Fibroblast of skin of right biceps (primary cell): ENCODE measurements at places on chromosomes 13 and 19.

DNA sequence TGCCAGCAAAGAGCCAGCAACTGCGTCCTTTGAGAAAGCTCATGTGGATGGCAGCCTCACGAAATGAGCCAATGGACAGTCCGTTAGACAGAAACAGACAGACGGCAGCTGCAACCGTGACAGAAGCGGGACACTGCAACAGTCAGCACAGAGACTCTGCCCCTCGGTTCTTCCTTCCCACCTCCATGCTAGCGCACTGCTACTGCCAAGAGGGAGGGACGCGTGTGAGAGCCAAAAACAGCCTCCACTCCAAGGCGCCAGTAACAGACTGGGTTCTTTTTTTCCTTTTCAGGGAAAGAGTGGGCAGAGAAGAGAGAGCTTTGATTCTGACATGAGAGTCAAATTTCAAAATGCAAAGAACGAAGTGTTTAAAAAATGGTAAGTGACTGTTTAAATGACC is 77.5 kb downstream of the SERP2 start:
- DNase-seq: no peak

- DNase-seq: no peak
Observed at GRCh38 chr13:28470296-28470695, 24.6 kb downstream of the FLT1 start.

DNA sequence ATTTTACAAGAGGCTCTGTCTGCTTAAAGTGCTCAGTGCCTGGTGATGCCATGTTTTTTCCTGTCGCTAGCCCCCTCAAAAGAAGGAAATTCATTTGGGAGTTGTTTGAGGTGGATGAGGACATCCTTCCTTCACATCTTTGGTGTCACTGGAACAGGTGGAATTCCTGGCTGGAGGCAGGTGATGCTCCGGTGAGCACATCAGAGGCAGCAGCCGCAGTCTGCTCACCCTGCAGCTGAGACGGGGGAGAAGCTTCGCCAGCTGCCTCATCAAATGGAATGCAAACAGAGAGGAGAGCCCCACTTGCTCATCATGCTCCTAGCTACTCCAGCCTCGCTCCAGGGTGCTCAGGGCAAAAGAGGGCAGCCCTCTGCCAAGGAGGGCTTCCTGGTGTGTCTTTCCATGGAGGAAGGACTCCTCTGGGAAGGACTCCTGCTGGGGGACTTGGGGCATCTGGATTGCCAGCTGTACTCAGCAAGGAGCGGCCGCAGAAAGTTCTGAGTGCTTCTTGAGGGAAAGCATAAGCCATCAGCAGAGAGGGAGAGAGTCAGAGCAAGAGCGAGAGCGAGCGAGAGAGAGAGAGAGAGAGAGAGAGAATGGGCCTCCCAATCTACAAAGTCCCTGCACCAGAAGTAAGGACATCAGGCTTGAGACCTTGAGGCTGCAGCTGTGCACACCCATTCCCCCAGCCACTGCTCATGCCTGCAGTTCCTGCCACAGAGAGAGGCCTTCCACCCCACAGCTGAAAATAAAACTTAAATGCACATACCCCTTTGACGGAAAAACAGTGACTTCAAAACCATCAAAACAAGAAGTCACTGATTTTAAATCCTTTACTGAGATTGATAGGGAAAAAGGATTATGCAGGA is 74.3 kb upstream of the UBL3 start:
- DNase-seq: peak; percentile 83

DNA sequence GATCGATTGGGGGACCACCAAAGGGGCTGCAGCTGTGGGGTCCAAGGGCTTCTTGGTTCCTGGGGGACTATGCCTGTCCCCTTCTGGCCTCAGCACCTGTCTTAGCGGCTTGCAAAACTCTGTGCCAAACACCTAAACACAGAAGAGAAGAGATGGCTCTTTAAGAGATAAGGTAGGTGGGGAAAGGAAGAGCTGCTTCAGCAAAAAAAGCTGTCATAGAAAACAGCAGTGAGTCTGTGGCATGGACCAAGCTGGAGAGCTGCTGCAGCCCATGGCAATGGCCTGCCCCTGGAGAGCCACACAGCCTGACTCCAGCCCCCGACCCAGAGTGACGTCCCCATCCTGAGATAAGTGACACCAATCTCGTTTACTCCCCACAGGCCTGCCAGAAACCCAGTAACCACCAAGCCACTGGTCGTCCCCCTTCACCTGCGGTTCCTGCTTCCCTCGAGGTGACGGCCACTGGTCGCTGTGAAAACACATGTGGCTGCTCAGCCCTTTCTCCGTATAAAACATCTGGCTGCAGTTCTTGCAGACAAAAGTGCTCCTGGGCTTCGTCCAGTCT is 25.0 kb upstream of the NAPA start:
- no peak for DNase-seq

DNA sequence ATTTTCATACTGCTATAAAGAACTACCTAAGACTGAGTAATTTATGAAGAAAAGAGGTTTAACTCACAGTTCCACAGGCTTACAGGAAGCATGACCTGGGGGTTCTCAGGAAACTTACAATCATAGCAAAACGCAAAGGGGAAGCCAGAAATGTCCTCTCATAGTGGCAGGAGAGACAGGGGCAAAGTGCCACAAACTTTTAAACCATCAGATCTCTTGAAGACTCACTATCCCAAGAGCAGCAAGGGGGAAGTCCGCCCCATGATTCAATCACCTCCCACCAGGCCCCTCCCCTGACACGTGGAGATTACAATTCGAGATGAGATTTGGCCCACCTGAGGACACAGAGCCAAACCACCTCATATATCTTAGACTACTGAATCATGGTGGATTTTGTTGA is 198.7 kb downstream of the KCTD12 start:
- no peak for DNase-seq

DNA sequence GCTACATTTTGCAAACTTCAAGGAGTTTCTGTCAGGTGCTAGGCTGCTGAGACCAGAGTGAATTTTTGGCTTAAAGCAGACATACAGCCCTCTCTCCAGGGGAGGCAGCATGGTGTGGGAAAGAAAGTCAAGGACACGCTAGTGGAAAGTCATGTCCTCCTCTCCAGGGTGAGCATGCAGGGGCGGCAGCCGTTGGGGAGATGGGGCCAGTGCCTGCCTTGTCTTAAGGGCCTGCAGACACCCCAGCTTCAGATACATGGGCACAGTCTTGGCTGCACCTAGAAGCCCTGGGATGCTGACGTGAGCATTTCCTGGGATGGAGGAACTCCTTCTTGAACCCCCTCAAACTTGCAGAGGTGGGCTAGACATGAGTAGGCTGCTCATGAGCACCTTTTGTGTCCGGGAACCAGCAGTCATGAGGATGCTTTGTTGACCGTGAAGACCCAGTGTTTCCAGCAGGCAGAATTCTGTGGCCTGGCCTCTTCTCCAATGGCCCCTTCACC is 43.3 kb upstream of the PEPD start:
- no peak for DNase-seq

- DNase-seq: no peak
Observed at GRCh38 chr13:83819611-83820010, 62.7 kb downstream of the SLITRK1 start.

DNA sequence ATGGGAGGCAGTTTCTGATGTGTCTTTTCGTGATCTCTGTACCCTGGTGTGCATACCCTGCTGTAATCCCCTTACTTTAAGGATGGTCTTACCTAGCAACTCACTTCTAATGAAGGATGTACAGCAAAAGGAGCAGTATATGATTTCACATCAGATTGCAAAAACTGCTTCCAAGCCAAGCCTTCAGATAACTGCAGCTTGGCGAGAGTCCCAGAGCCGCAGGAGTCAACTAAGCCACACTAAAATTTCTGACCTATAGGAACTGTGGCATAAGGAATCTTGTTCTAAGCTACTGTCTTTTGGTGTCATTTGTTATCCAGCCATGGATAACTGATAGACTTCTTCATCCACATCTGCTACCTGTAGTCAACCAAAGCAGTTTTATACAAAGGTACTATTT is 496.7 kb downstream of the GPC6 start:
- peak; percentile 43 for DNase-seq

DNA sequence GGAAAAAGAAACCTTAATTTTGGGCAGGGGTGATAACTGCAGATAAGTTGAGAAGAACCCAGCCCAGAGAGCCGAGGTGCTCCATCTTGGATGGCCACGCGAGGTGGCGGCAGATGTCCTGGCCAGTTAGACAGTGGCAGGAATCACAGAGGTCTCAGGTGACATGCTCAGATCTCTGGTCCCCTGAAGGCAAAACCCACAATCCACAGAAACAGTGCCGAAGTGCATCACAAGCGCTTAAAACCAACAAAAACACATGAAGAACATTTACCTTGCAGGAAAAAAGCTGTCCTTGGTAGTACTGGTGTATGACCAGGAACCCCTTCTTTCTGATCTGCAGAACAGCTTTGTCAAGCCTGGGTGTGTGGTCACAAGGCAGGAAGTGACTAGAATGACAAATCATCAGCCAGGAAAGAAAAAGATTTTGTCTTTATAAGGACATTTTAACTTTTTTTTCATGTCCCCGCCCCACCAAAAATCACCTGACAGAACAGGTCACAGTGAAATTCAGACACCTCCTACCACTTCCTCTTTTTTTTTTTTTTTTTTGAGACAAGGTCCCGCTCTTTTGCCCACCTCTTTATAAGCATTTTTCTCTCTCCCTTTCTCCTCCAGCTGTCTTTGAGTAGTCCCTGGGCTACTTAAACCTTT is at the start of gene LCP1:
TSS of gene LCP1 (minus strand) at position 338 of the 651 bp plus-strand sequence. CDS start 22,515 bp downstream, outside the sequence.
- DNase-seq: no peak

DNA sequence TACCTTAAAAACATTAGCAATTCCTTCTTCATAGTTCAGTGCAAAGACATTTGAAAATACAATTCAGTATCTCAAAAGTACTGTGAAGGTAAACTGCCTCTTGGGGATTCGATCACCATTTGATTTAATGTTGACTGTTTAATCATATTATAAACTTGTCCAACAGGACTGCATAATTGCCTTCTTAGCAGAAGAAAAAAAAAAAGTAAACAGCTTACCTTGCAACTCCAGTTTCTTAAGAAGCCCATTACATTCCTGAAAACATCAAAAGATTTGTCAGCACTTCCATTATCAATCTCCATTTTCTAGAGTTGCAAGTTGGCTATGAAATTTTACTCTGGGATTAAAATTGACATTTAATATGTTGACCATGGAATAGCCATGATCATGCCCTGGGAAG is 1154.6 kb downstream of the OLFM4 start:
- no peak for DNase-seq

DNA sequence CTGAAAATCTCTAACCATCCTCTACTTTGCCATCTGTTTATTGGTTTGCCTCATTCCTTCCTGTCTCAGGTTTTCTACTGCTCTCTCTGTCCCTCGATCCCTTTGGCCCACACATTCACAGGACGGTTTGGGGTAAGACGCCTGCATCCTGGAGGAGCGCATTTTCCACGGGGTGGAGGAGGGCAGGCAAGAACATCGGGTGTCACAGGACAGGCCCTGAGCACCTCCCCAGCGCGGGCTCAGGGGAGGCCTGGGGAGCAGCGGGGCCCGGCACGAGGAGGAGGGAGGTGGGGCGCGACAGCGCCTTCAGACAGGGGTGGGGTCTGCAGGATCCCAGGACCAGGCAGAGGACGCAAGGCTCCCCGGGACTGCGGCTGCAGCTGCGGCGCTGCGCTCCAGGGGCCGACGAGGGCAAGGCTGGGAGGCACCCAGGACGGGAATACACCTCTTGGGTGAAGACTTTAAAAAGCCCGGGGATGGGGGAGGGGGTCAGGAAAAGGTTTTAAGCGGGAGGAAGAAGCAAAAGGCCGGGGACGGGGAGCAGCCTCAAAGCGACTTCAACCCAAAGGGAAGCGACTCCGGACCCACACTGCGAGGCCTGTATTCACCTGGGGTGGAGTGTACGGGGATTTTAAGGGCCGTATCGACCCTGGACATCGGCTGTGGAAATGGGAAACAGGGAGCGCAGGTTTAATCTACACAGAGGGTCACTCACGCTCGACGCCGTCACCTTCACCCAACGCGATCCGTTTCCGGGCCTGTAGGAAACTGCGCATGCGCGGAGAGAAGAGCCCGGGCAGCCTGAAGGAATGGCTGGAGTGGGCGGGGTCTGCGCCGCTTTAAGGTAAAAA is at the start of gene ZNF415:
TSS of gene ZNF415 (minus strand) at position 770 of the 851 bp plus-strand sequence. CDS start 10,234 bp downstream, outside the sequence.
- DNase-seq: peak; percentile 80

DNA sequence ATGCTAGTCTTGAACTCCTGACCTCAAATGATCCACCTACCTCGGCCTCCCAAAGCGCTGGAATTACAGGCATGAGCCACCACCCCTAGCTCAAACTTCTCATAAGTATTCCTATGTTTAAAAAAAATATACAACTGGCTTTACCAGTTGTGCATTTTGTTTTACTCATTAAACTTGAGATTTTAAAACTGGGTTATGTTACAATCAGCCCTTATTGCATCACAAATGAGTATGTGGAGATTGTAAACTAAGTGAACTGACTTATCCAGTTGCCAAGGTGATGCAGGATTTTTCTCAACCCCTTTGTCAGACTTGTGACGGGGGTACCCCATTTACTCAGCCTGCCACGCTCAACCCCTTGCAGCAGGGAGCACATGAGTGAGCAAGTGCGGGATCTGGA is 14.4 kb upstream of the GTF2F2 start:
- no peak for DNase-seq

DNA sequence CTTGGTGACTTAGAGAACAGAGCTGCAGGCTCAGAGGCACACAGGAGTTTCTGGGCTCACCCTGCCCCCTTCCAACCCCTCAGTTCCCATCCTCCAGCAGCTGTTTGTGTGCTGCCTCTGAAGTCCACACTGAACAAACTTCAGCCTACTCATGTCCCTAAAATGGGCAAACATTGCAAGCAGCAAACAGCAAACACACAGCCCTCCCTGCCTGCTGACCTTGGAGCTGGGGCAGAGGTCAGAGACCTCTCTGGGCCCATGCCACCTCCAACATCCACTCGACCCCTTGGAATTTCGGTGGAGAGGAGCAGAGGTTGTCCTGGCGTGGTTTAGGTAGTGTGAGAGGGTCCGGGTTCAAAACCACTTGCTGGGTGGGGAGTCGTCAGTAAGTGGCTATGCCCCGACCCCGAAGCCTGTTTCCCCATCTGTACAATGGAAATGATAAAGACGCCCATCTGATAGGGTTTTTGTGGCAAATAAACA is 9.9 kb downstream of the APOC1 start:
- no peak for DNase-seq

DNA sequence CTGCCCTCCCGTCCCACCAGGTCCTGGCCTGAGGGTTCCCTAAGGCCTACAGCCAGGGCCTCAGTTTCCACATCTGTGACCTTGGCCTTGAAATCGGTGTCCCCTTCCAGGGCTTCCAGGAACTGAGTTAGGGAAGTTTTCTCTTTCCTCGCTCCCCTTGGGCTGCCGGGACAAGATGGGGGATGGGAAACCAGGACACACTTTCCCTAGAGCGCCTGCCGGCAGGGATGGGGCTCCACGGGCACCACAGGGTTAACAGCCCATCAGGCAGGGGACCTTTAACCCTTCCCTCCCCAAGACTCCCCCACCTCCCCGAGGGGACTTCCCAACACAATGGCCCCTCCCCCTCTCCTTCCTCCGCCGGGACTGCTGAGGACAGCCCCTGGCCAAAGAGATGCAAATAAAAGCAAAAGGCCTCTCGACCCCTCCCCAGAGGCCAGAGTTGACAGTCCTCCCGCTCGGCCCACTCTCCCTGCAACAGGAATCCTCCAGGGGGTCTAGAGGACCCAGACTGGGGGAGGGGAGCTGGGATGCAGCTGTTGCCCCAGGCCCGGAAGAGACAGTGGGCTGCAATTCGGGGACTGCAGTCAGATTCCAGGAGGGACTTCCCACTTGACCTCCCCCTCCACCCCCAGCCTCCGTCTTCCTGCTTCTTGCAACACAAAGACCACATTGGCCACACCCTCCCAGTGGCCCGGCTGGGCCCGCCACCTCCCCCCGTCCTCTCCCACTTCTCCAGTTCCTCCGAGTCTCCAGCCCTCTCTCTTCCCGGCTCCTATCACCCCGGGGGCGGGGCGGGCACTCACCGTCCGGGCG is 3.4 kb downstream of the BBC3 start:
- DNase-seq: peak; percentile 96
